CD4-positive, CD25-positive, alpha-beta regulatory T cell (primary cell): ENCODE measurements at places on chromosomes 4 and X. TPM values are rescaled to one million over a fixed set of nuclear protein-coding genes. Genes with fewer than 3 reads are reported as not detected.

DNA sequence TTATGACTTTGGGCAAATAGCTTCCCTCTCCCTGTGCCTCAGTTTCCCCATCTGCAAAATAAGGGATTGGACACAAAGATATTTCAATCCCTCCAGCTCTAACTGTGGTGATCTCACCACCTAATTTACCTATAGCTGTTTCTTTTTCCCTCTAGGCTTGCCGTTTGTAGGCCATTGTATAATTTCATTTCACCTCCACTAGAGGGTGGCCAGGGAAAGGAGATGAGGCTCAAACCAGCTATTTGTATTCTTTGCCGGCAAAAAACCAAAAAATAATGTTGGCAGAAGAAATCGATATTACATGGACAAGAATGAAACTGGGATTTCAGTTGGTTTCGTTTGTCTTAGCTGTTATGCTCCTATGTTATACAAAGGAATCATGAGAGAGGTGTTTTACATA is 36.1 kb upstream of the DOCK11 start:
- DNase-seq = peak; percentile 39

DNA sequence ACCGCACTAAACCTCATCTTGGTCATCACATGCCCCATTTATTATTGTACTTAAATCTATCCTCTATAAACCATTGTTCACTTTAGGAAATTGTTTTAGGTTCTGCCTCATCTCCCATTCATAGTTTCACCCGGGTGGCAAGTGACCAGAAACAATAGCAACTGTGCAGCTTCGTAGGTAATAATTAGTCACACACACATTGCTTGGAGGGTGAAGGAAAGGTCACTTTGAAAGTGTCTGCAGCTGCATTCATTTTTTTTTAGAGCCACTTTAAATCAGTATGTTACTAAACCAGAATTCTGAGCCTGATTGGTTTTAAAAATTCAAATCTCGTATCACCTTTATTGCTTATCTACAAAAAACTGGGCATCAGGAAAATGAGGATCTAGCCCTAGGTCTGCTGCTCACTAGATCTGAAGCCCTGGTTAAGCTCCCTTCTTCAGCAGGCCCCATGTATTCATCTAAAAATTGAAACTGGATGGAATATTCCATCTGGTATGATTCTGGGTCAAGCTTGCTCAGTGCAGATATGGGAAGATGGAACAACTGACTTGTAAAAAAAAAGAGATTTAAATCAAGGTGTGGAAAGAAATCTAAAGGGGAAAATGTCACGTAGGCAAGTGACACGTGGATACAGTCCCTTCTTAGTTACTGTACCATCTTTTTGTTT is 62.4 kb downstream of the LIMCH1 start:
- no peak for DNase-seq

Gene TMSB15B
- 6.3 TPM for total RNA-seq

- no peak for DNase-seq
These were observed 6.0 kb downstream of the PLP1 start for GRCh38 chrX:103782640-103783039.

Gene GUCY1A1
- total RNA-seq = 1.9 TPM

Gene SLITRK4
- not detected for total RNA-seq

DNA sequence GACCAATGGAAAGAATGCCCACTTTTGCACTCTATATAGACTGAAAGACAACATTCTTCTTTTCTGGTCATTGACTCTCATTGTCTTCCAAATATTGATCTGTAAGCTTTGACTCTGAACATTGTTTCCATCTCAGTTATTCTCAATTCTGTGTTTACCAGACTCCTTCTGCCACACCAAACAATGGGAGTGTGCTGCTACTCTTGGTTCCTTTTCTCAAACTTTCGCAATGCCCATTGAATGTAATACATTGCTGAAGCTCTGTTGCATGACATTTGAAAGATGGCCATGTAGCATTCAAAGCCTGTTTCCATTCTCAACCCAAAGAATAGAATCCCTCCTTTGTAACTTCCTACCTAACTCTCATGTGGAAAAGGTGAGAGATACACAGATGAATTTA is 136.2 kb downstream of the BTC start:
- no peak for DNase-seq

Gene CABS1
- not detected for total RNA-seq

DNA sequence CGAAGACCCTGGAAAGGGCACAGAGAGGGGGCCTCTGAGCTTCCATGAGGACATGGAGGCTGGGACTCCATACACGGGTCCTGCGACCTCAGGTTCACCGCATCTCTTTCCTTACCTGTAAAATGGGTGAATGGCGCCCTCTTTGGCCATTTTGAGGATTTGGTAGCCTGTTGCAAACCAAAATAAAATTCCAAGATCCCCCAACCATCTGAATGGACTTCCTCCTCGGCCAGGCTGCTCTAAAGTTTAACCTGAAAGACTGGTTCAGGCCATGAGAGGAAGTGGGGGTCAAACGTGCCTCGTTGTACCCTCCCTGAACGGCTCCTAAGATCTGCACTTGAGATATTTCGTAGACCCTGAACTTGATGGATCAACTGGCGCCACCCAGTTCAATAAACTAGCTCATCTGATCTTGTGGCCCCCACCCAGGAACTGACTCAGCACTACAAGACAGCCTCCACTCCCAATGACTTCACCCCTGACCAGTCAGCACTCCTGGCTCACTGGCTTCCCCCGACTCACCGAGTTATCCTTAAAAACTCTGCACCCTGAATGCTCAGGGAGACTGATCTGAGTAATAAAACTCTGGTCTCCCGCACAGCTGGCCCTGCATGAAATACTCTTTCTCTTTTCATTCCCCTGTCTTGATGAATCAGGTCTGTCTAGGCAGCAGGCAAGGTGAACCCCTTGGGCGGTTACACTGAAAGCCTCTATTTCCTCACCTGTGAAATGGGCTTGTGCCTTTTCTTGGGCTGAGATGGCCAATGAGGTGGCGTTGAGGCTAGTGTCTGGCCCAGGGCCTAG is 32.9 kb upstream of the GPR78 start:
- peak; percentile 16 for DNase-seq

Gene VCX2
- total RNA-seq = not detected

- DNase-seq = peak; percentile 2
These were observed at the start of gene GPC3 for GRCh38 chrX:133985164-133985966. Gene GPC3 (minus strand): TSS chrX:133985594.
